Osteoblast (primary cell): ENCODE measurements at places on chromosomes 3 and 15. TPM values are rescaled to one million over a fixed set of nuclear protein-coding genes. Genes with fewer than 3 reads are reported as not detected.

DNA sequence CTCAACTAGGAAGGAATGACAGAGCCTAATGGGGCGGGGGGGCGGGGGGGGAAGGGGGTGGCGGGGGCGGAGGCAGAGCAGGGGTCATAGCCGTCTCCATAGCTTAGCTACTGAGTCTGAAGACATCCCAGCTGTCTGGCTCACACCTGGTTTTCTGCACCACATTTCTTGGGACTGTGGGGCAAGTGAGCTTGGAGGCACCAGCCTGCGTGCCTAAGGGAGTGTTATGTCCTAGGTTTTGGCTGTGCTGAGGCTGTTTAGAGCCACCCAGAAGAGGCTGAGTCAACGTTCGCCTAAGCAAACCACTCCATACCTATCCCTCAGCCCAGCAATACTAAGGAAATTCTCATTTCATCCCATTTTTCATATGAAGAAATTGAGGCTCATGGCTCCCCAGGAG lies 1.4 kb downstream of the IL17RD start:
- peaks cover 3% of the 10 kb centered on the region for H3K4me1 ChIP-seq
- no peak overlapping the region for H3K4me3 ChIP-seq

The CD96 gene
- total RNA-seq: under 0.01 TPM in 1 of 2 replicates, not detected in the other

The C2CD4A gene
- under 0.01 TPM in 1 of 2 replicates, not detected in the other for total RNA-seq

DNA sequence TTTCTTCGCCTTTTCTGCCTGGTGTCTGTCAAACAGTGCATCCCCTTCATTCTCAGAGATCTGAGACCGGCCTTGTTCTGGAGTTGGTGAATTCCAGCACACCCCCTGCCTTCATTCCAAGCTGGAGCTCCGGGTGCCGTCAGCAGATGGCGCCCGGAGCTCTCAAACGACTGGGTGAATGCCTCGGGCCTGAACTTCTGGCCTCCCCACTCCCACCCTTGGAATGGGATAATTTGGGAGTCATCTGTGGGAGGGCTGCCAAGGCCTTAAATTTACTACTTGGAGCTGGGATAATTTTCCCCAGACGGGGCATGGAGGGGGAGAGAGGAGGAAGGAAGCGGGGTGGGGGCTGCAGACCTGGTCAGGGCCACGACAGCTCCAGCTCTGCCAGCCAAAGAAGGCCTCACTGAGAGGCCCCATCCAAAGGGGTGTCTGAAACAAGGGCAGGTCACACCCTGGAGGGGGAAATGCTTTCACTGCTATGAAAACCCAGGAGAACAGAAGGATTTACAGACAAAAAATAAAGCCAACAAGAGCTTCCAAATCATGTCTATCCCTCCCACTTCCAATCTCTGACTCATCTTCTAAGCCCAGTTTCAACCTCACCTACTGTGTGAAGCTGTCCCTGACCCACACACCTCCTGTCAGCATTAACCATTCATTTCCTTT lies 187.9 kb downstream of the OPA1 start:
- DNase-seq: peak; percentile 93
- peaks cover 5% of the 10 kb centered on the region for H3K4me1 ChIP-seq
- no peaks in the 10 kb centered on the region for H3K36me3 ChIP-seq
- peaks cover 55% of the 10 kb centered on the region for H3K27me3 ChIP-seq
- no peak overlapping the region for H3K4me3 ChIP-seq

- no peak overlapping the region for H3K27ac ChIP-seq
- H3K27me3 ChIP-seq: no peaks in the 10 kb centered on the region
- no peaks in the 10 kb centered on the region for H3K36me3 ChIP-seq
- DNase-seq: no peak
- H3K4me1 ChIP-seq: no peaks in the 10 kb centered on the region
Observed at GRCh38 chr3:187822402-187822801, 77.1 kb upstream of the BCL6 start.

GRCh38 chr15:90394748-90395442 lies 6.9 kb downstream of the IQGAP1 start:
- H3K27me3 ChIP-seq: no peaks in the 10 kb centered on the region
- no peak for DNase-seq
- H3K4me3 ChIP-seq: no peak overlapping the region
- peaks cover 1% of the 10 kb centered on the region for H3K4me1 ChIP-seq
- peaks cover 32% of the 10 kb centered on the region for H3K36me3 ChIP-seq
- no peak overlapping the region for H3K27ac ChIP-seq

The PP2D1 gene
- not detected in 2 replicates for total RNA-seq

DNA sequence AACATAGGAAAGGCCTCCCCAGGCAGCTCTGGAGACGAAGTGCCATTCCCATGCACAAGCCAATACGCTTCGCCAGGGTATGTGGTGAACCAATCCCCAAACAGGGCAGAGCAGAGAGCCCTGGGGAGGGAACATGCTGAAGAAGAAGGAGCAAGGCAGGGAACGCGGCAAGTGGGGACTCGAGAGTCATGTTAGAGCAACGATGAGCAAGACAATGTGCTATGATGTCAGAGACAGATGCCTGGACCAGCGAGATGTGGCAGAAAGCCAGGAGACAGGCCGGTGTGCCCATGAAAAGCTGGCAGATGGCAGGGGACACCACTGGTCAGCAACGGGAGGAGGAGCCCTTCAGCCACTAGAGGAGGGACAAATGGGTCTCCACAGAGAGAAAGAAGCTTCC lies 39.6 kb downstream of the NIPA2 start:
- H3K27me3 ChIP-seq: no peaks in the 10 kb centered on the region
- DNase-seq: no peak
- H3K36me3 ChIP-seq: peaks cover 62% of the 10 kb centered on the region
- no peak overlapping the region for H3K27ac ChIP-seq

- H3K4me3 ChIP-seq: no peak overlapping the region
- no peak overlapping the region for H3K27ac ChIP-seq
- H3K4me1 ChIP-seq: no peaks in the 10 kb centered on the region
- peaks cover 24% of the 10 kb centered on the region for H3K27me3 ChIP-seq
Observed at GRCh38 chr15:31200735-31201151, 99.2 kb upstream of the TRPM1 start.

DNA sequence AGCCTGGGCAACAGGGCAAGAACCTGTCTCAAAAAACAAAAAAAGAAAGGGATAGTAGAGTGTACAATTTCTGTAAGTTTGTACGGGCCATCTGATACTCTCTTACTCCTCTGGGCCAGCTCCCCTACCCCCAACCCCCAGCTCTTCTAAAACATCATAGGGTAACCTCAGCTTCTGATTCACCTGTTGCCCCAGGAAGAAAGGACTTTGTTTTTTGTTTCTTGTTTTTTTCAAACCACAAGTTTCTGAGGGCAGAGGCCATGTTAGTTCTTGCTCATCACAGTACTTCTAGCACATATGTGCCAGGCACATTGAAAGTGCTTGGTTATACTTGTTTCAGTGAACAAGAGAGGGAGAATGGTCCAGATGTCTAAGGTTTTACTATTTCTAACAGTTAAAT lies 20.2 kb downstream of the ATOSA start:
- no peak overlapping the region for H3K4me3 ChIP-seq
- H3K27me3 ChIP-seq: no peaks in the 10 kb centered on the region
- no peak for DNase-seq
- H3K27ac ChIP-seq: no peak overlapping the region
- peaks cover 15% of the 10 kb centered on the region for H3K36me3 ChIP-seq

DNA sequence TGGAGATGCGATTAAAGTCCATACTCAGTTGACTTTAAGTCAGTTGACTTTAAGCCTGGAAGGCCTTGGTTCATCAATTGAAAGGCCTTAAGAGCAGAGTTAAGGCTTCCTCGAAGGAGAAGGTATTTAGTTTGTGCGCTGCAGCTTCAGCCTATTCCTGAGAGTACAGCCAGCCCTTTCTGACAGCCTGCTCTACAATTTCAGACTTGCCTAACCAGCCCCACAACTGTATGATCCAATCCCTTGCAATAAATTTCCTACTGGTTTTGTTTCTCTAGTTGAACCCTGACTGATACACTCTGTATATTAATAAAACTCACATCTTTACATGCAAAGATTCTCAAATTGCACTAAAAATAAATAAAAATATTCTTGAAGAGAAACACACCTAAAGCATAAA lies 66.1 kb upstream of the RORA start:
- H3K36me3 ChIP-seq: no peaks in the 10 kb centered on the region
- no peaks in the 10 kb centered on the region for H3K27me3 ChIP-seq
- H3K27ac ChIP-seq: no peak overlapping the region
- H3K4me3 ChIP-seq: no peak overlapping the region

GRCh38 chr3:165513715-165514701 lies 317.8 kb upstream of the SLITRK3 start:
- H3K4me3 ChIP-seq: no peak overlapping the region
- H3K36me3 ChIP-seq: no peaks in the 10 kb centered on the region
- DNase-seq: no peak
- H3K27ac ChIP-seq: no peak overlapping the region
- no peaks in the 10 kb centered on the region for H3K4me1 ChIP-seq

GRCh38 chr3:52715714-52716305 lies 9.9 kb downstream of the SPCS1 start:
- no peak overlapping the region for H3K4me3 ChIP-seq
- H3K4me1 ChIP-seq: no peaks in the 10 kb centered on the region
- DNase-seq: no peak
- H3K27me3 ChIP-seq: no peaks in the 10 kb centered on the region
- H3K36me3 ChIP-seq: no peaks in the 10 kb centered on the region

The HHATL gene
- not detected in 2 replicates for total RNA-seq

GRCh38 chr3:128297401-128298138 lies 144.3 kb downstream of the EEFSEC start:
- H3K4me3 ChIP-seq: no peak overlapping the region
- no peaks in the 10 kb centered on the region for H3K4me1 ChIP-seq
- no peaks in the 10 kb centered on the region for H3K36me3 ChIP-seq
- DNase-seq: no peak
- H3K27me3 ChIP-seq: no peaks in the 10 kb centered on the region

The SMCO1 gene
- not detected in 2 replicates for total RNA-seq

DNA sequence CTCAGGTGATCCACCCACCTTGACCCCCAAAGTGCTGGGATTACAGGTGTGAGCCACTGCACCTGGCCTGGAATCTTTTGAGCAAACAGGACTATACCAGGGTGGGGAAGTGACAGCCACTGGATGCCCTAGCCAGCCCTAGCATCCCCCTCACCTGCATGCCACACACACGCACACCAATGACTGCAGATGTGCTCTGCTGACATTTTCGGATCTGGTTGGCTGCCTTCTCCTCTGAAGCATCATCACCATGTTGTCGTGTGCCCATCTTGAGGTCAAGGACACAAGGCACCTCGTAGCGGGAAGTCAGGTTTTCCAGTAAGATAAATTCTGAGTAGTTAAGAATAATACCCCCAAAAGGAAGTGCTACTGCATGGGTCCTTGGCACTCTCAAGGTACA lies 3.7 kb upstream of the NCKIPSD start:
- H3K27ac ChIP-seq: no peak overlapping the region
- peaks cover 19% of the 10 kb centered on the region for H3K4me1 ChIP-seq

The SATB1 gene
- total RNA-seq: 29.0 and 35.7 TPM in 2 replicates

DNA sequence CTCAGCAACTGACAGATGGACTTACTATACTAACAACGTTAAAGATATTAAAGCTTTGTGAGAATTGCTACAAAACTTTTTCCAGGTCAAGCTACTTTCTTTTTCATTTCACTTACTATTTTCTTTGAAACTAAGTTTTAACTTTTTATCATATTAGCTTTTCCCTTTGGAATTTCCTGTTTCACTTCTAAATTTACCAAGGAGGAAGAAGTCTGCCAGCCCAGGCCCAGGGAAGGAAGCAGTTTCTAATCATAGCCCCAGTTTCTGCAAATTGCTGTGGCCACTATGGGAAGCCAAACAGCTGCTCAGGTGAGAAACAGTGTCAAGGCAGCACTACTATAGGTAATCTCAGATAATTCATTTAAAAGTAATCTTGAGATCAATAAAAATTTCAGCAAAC lies 18.4 kb downstream of the CYFIP1 start:
- peak; percentile 47 for DNase-seq
- no peaks in the 10 kb centered on the region for H3K27me3 ChIP-seq
- H3K4me1 ChIP-seq: peaks cover 20% of the 10 kb centered on the region
- no peaks in the 10 kb centered on the region for H3K36me3 ChIP-seq

GRCh38 chr15:57190208-57190607 lies 186.1 kb upstream of the CGNL1 start:
- no peak for DNase-seq
- peaks cover 18% of the 10 kb centered on the region for H3K36me3 ChIP-seq
- H3K27me3 ChIP-seq: no peaks in the 10 kb centered on the region
- H3K27ac ChIP-seq: no peak overlapping the region

DNA sequence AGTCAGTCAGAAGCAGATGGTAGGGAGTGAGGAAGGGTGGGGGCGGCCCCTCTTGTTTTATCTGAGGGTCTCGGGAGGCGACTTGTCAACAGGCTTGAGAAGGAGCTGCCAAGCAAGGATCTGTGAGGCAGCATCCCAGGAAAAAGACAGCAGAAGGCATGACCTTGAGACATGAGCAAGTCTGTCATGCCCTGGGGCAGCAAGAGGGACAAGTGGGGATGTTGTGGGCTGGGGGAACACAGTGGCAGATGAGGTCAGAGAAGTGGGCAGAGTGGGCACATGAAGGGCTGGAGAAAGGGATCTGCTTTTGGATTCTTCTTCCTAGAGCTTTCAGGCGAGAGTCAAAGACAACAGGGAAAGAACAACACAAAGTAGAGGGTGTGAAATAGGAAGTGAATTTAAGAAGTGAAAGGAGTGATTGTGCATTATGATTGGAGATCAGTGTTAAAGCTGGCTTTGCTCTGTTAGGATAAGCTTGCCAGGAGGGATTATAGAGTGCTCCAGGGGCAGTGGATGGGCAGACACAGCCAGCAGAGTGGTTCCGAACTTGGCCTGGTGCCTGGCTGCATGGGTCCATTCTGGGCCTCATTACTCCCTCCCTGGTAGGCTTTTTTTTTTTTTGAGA lies 73.3 kb downstream of the USP13 start:
- peaks cover 11% of the 10 kb centered on the region for H3K36me3 ChIP-seq
- H3K27ac ChIP-seq: no peak overlapping the region
- H3K4me1 ChIP-seq: no peaks in the 10 kb centered on the region

The KIF7 gene
- 10.6 and 12.3 TPM in 2 replicates for total RNA-seq

- no peaks in the 10 kb centered on the region for H3K4me1 ChIP-seq
- H3K4me3 ChIP-seq: no peak overlapping the region
- H3K27ac ChIP-seq: no peak overlapping the region
Observed at GRCh38 chr15:65371976-65372786, 5.6 kb downstream of the IGDCC3 start.

GRCh38 chr3:152518346-152518745 lies 249.6 kb downstream of the MBNL1 start:
- no peaks in the 10 kb centered on the region for H3K27me3 ChIP-seq
- H3K4me3 ChIP-seq: no peak overlapping the region
- H3K4me1 ChIP-seq: no peaks in the 10 kb centered on the region
- no peak overlapping the region for H3K27ac ChIP-seq

DNA sequence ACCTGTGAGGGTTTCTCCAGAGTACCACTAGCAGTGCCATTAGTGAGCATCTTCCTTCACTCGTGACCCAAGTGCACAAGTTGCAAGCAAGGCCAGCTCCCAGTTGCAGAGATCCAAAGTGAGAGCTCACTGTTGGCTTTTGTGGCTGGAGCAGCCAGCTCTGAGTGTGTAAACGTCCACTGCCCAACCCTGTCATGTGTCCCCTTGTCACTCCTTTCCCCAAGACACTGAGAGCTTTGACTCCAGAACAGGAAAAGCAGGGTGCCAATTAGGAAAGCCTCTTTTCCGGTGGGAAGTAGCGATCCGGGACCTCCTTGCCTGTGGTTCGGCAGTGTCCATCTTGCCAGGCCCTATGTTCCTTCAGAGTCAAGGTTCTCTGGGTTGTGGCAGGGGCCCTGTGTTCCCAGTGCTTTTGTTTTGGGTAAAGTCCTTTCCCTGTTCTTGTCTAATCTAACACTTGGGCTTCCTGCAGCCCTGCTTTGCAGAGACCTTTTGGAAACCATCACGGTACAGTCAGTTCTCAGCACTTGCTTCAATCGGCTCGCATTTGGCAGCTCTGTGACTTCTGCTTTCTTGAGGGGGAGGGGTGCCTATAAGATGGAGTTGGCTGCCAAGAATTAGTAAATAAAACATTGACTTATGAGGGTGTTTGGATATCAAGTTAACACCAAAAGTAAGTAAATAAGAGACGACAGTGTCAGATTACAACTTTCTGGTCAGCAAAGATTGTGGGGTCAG lies 90.5 kb downstream of the DNASE1L3 start:
- H3K36me3 ChIP-seq: peaks cover 77% of the 10 kb centered on the region
- H3K27me3 ChIP-seq: no peaks in the 10 kb centered on the region
- peaks cover 8% of the 10 kb centered on the region for H3K4me1 ChIP-seq
- no peak overlapping the region for H3K4me3 ChIP-seq
